ENCODE measurements at places on chromosomes 7 and 10.

DNA sequence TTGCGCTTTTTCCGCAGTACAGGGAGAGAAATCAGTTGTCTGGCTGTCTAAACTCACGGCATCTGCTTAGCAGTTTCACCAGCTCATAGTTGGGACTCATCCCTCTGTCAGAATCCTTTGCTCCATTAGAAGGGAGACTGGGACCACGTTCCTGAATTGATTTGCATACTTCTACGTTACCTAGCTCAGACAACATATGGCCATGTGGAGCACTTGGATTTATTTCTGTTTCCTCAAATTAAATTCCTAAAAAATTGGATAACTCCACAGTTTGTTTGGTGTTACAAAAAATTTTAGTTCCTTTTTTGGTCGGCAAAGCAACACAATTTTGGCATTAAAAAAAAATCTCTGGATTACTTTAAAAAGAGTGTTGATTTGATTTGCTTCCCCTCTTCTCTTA, 614.0 kb downstream of the AUTS2 start:
- DNase-seq, result no peak

DNA sequence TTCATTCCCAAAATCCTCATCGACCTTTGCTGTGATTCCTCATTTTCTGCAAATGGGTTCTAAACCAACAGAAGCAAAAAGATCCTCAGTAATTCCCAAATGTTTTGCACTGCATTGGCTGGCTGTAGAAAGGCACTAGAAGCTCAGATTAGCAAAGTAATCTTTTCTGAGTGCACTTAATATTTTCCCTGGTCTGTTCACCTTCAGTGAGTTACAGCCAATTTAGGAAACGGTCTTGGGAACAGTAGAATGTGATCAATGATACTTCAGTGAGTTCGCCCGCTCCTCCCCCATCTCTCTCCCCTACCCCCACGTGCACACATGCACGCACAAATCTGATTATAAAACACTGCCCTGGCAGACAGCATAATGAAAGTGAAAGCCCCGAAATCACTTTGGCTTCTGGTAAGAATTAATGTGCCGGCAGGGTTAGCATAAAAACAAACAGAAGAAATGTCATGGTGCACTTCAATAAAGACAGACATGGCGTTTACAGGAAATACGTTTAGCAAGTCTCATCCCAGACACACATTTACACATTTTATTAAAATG, 201.3 kb upstream of the CDCA7L start:
- DNase-seq, result no peak

- no peak for DNase-seq
Observed at GRCh38 chr10:100968062-100968736, 1.1 kb upstream of the SEMA4G start.

DNA sequence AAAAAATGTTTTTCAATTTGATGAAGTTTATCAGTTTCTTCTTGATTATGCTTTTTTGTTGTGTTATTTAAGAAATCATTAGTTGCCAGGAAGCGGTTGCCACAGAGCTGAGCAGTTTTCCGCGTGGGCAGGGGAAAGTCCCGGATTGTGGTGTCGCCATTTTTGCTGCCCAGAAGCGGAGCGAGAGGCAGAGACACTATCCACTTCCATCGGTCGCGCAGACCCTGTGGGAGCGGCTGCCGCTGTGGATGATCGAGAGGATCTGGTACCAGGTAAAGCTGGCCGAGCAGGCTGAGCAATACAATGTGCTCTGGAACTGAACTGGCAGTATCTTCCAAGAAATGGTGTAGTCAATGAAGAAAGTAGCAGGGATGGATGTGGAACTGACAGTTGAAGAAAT, 119.8 kb downstream of the ZNF736 start:
- no peak for DNase-seq

- no peak for DNase-seq
Observed at GRCh38 chr10:26311383-26311940, 94.9 kb downstream of the GAD2 start.

GRCh38 chr7:37483627-37484026, 35.0 kb upstream of the ELMO1 start:
- DNase-seq, result no peak

DNA sequence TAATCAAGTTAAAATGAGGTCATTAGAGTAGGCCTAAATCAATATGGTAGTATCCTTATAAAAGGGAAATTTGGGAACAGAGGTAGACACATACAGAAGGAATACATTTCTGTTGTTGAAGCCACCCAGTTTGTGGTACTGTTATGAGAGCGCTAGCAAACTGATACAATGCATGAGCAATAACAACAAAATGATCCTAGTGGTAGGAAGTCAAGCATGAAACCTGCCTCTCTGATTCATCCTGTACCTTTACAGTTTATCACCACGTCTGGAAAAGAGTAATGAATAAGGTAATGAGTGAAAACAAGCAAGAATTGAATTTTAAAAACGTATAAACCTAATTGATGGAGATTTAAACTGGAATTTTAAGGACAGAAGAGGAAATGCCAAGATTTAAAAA, 217.2 kb downstream of the PCLO start:
- DNase-seq, result no peak

GRCh38 chr10:46250481-46250880, 36.3 kb upstream of the ANTXRL start:
- DNase-seq, result no peak

DNA sequence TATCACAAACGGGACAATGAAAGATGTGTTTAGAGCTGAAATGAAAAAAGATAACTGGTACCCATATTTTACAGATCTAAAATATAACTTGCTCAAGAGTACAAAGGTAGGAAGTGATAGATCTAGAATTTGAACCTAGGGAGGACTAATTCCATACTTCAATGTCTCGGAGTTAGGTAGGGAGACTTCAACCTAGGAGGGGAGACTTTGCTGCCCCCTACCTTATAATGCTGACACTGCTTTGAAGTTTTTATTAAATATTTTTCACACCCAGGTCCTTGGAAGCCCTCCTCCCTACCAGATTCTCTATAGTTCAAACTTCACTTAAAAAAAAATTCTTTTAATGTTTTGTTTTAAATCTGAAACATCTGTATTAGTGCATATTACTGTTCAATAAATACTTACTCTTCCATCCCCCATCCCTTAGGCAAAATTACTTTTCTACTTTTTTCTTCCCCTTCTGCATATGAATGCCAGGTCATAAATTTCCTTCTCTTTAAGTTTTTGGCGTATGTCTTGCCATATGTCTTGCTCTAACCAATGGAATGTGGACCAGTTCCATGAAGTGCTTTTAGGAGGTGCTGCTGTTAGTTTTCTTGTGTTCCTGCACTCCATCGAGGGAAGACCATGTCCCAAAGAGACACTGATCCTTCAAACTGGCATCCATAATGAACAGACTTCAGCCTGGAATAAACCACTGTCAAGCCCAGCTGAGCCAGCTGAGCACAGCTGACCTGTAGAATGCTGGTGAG, 57.8 kb downstream of the MICU1 start:
- DNase-seq, result peak; percentile 4

DNA sequence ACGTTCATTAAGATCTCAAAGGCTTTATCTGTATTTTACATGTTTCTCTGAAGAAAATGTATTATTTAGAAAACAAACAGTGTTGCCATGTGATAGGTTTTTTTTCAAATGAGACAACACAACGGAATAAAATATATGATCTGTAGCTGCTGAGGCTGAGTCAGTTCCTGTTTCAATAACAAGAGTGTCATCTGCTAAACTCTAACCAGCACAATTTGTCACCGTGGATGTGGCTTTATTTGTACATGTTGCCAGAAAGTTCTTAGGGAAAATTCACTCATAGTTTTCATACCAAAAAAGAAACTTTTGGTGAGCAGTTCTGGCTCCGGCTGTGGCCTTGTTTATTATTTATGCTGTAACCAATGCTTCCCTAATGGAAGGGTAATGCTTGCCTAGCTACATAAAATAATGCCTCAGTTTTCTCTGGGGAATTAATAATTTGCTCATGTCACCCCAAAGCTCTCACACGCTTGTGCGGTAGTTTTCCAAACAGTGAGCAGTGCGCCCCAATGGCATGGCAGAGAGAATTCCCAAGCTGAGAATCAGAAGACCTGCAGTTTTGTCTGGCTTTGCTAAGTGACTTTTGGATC, 20.3 kb upstream of the KLF6 start:
- DNase-seq, result no peak

DNA sequence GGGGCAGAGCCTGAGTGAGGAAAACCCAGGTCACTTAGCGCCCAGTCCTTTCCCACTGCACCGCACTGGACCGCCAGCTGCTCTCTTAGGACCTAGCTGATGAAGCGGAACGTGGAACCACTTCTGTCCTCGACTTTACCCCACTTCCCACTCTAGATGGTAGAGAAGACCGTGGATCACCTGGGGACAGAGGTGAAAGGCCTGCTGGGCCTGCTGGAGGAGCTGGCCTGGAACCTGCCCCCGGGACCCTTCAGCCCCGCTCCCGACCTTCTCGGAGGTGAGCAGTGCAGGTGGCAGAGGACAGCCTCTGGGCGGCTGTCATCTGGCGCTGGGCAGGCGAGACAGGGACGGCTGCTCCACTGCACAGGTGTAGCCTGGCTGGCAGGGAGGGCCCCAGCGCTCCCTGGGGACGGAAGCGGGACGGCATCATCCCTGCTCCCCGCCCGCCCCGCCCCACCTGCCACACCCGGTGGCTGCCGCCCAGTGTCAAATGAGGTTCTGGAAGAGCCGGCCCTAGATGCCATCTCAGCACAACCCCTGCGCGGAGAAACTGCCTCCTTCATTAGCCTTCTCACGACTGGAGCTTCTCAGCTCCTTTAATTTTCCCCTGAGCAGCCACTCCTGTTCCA, 11.7 kb downstream of the PLAC9 start:
- no peak for DNase-seq

DNA sequence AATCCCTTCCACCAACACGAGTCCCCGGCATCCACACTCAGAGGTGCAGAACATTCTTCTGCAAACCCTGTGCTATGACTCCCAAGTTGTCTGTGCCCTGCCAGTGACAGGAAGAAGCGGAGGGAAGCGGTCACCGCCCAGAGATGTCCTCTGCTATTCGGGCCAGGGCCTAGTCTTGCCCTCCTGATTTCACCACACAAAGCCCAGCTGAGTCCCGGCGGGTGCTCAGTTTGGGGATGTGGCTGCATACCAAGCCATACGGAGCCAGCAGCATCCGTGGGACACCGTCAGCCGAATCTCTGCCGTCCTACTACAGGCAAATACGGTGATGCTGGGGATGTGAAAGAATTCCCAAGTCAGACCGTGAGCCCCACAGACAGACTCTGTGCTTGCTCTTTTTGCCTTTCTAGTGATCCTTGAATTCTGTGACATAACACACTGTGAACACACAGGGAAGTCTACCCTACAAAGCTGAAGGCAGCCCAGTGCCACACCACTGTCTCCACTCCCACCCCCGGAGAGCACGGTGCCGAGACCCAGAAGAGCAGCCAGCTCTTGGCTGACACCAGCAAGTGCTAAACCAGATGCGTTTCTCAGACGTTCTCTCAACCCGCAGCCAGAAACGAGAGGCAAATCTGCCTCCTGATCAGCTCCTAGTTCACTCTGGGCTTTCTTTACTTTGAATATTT, 2.0 kb downstream of the STK32C start:
- no peak for DNase-seq

DNA sequence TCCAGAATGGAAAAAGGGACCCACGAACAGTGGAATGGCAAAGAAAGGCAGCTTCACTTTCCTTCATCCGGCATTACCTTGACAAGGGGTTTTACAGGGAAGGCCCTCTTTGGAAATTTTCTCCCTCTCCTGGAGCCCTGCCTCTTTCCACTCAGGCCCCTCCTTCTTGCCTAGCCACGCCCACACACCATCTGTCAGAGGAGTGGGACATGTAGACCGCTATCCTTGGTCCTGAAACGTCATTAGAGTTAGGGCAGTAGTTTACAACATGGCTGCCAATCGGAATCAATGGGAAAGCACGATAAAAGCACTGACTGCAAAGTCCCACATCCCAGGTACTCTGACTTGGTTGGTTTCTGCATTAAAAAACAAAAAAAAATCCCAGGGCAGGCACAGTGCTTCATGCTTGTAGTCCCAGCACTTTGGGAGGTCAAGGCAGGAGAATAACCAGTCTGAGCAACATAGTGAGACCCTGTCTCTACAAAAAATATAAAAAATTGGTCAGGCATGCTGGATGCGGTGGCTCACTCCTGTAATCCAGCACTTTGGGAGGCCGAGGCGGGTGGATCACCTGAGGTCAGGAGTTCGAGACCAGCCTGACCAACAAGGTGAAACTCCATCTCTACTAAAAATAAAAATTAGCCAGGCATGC, 96.4 kb downstream of the MARCHF5 start:
- no peak for DNase-seq

- no peak for DNase-seq
Observed at GRCh38 chr7:72307566-72307965, 104.6 kb downstream of the CALN1 start.

DNA sequence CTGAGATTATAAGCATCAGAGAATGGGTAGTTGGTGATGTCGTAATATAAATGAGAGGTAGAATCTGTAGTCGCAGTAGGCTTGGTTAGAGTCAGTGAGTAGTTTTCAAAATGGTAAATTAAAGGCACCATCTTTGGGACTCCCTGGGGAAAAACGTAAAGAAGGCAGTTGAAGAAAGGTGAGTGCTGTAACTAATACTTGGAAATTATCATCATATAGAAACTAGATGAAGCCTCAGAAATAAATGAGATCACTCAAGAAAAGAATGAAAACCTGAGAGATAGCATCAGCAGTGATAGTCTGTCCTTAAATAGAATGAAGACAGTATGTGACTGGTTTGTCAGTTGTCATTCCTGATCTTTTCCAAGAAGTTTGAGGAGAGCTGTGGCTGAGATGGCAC, 23.8 kb downstream of the PALS2 start:
- DNase-seq, result no peak

DNA sequence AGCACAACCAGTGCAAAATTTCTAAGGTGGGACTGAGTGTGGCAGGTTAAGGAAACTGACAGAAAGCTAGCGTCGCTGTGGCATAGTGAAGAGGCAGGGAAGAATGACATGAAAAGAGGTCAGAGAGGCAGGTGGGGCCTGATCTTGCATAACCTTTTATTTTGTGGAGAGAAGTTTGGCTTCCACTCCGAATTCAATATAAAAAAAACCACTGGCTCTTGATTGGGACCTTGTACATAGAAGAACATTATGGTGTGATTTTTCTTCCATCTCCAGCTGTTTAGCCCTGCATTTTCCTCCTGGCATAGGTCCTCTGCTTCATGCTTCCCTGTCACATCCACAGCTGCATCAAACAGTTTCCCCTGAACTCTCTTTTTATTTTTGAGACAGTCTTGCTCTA, 170.5 kb upstream of the MEOX2 start:
- no peak for DNase-seq

- no peak for DNase-seq
Observed at GRCh38 chr7:105905910-105906568, 29.6 kb upstream of the ATXN7L1 start.

DNA sequence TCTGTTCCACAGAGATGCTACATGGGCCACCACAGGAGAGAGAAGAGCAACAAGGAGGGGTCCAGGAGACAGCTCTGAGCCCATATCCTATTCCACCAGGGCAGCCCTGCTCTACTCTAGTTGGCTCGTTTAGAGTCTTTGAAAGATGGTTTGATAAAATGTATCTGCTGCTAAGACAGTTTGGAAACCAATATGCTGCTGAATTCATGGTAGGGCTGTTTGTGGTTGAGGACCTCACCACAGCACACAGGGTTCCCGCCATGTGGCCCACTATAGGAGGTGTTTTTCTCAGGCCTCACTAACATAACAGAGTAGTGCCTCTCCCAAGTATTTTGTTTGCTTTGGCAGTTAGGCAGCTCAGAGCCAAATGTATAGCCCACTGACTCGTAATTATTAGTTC, 35.8 kb upstream of the ZC3HAV1L start:
- DNase-seq, result no peak

- DNase-seq, result no peak
Observed at GRCh38 chr10:79367426-79368189, 20.3 kb downstream of the PPIF start.

GRCh38 chr10:104033401-104033930, 52.2 kb downstream of the COL17A1 start:
- no peak for DNase-seq

- no peak for DNase-seq
Observed at GRCh38 chr10:36534471-36535002, 590.9 kb upstream of the ANKRD30A start.
